ENCODE measurements at places on chromosomes 3 and 15.
A peak's percentile ranks its signal among the peaks of the same experiment; 100 is the strongest.

GRCh38 chr3:141642215-141642614 is 95.9 kb upstream of the RNF7 start:
- DNase-seq = no peak

GRCh38 chr15:27165590-27165989 is 194.6 kb downstream of the GABRG3 start:
- no peak for DNase-seq

GRCh38 chr15:100932676-100933348 is 13.7 kb downstream of the LRRK1 start:
- no peak for DNase-seq

- DNase-seq = peak; percentile 5
Observed at GRCh38 chr3:132180337-132180791, 136.8 kb upstream of the ACP3 start.

GRCh38 chr3:195083659-195084058 is 187.3 kb downstream of the XXYLT1 start:
- DNase-seq = no peak

DNA sequence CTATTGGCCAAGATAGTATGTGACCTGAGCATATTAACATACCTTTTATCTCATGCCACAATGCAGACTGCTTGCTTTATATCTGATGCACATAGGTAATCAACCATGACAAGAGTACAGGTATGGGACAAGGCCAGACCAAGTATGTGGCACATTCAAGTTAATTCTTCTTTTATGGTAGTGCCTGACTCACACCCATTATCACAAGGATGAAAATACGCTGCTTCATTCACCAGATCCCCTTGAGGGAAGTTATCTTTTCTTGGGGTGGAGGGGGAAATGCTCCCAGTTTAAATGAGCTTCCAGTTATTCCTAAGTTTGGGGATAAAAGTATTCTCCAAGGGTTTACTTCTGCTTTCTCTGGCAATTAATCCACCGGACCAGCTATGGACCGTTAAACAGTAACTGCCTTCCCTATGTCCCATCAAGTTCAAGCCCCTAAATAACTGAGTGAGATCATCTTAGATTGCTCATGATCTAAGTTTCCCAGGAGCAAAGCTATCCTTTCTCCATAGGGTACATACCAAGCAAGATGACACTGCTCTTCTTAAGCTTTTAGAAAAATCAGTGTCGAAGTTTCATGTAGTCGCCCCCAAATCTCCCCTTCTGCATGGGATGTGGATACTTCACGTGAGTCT is 1.9 kb downstream of the COL8A1 start:
- no peak for DNase-seq
